ENCODE measurements at places on chromosomes 1 and 21.

DNA sequence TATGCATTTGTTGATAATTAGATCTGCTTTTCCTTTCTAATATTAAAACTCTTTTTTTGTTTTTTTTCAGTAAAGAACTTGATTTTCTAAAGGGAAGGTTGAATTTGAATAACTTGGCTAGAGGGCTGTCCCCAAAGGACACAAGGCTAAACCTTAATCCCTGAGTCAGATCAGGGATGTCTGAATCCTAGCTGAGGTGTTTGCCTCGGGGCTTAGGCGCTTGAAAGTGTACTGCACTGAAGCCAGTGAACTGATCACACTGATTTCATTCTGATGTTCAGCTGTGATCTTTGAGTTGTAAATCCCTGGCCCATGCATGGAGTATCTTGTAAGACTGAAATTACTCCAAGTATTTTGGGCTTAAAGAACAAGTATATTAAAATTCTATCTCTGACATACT, 42.8 kb downstream of the MTR start:
- no peak for DNase-seq

DNA sequence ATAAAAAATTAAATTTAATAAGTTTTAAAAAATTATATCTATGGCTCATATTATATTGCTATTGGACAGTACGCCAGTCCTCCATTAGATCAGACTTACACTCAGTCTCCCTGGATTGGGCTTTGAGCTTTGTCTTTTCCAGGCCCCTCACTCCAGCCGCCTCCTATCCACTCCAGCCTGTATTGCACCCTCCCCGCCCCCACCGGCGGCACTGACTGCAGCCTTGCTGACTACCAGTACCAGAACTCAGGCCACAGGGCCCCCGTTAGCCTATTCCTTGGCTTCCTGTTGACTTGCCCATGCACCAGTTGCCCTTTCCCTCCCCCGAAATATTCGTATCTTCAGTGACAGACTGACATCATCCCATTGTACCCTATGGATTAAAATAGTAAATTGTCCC, 127.9 kb downstream of the CSMD2 start:
- DNase-seq, result no peak

- no peak for DNase-seq
Measured at GRCh38 chr1:110873856-110874255, 908 bp downstream of the CD53 start.

DNA sequence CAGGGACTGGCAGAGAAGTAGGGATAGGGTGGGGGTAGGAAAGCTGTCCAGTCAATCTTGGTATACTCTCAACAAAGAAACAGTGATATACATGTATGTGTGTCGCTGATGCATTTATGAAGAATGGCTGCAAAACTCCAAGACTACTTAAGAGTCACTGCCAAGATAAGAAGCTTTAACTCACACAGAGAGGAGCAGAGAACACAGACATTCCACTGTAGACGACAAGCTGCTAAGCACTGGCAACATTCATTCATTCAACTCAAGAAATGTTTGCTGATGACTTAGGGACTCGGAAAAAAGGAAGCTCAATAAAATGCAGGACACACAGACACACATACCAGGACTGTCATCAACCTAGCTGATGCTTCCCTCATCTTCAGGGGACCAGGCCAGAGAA, 5.5 kb downstream of the CTNNBIP1 start:
- no peak for DNase-seq

DNA sequence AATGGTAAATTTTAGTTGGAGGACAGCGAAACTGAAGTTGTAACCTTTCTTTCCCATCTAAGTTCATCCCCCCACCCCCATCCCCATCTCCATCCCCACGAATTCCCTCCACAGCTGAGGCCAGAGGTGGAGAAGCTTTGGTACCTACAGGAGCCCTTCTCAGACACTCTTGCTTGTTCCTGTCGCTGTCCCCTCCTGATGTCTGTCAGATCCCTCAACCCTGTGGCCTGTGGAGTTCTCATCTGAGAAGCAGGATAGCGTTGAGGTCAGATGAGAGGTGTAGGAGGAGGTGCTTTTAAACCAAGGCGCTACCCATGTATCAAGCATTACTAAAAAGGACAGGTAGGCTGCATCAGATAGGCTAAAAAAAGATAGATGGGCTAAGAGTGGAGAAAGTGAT, 769 bp downstream of the NTPCR start:
- DNase-seq, result no peak

- DNase-seq, result no peak
Measured at GRCh38 chr1:78047631-78048030, 1.9 kb downstream of the GIPC2 start.

- no peak for DNase-seq
Measured at GRCh38 chr1:66290761-66291530, 243.0 kb upstream of the SGIP1 start.

DNA sequence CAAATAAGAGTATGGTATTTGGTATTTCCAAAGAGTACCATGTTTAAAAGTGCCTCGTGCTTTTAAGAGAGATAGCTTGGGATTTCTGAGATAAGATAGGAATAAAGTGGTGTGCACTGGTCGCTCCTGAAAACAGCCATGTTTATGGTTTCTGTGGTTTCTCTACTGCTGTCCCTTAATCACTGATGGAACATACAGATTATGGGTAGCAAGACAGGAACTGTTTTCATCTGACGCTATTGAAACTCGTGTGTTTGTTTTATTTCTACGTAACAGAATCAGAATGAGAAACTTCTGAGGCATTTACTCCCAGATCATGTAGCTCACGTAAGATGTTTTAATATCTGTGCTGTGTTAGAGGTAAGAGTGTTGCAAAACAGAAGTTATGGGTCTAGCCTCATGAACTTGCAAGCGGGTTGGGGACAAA, 126.0 kb downstream of the KIAA0319L start:
- DNase-seq, result no peak

DNA sequence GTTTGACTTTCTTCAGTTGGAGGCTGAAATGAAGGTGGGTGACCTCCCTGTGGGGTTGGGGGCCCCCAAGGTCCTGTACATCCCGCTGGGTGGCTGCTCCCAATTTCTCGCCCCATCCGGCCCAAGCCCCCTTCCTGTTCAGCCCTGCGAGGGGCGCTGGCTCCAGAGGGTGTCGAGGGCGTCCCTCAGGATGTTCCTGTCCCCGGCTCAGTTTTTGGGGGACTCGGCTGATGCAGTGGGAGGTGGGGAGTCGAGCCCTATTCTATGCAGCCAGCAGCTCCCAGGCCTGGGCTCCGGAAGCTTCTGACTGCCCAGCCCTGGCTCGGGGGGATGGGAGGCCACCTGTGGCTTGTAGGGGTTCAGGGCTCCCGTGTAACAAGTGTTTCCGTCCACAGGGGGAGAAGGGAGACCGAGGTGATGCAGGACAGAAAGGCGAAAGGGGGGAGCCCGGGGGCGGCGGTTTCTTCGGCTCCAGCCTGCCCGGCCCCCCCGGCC, 38.2 kb downstream of the SLC19A1 start:
- no peak for DNase-seq

- no peak for DNase-seq
Measured at GRCh38 chr1:27361553-27361952, 5.2 kb downstream of the MAP3K6 start.

DNA sequence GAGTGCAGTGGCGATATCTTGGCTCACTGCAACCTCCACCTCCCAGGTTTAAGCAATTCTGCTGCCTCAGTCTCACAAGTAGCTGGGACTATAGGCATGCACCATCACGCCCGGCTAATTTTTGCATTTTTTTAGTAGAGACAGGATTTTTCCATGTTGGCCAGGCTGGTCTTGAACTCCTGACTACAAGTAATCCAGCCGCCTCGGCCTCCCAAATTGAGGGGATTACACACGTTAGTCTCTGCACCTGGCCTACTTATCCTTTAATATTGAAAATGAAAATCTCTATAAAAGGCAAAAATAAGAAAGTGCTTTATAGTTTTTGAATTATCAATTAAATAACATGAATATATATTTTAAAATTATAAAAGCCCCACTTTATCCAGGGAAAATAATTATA, 190.6 kb downstream of the DPYD start:
- DNase-seq, result no peak

DNA sequence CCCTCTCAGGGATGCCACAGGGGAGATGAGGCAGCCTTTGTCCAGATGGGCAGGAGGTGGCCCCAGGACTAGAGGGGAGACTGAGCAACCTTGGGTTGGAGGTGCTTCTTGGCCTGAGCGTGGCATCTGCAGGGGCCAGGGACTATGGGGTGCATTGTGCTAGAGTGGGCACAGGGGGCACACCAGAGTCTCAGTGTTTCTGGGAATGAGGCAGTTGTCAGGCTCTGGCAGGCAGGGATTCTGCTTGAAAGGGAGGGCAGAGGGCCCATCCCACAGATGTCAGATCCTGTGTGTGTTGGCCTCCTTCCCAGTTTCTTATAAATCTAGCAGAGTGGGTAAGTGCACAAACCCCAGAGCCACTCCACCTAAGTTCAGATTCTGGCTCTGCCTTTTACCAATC, 13.7 kb downstream of the LGR6 start:
- DNase-seq, result no peak

DNA sequence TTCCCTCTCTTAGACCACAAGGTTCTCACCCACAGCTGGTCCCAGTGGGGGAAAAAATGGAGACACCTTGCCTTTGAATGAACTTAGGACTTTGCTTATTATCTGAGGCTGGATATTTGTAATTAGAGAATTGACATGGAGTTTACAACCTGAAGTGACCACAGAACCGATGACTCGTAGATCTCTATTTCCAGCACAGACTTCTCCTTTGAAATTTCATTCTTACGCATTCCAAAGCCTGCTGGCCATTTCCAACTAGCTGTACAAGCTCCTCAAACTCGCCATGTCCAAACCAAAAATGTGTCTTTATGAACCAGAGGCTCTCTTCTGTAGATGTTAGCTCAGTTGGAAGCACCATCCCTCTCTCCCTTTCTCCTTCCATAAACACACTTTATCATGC, 12.0 kb downstream of the RAB7B start:
- DNase-seq, result no peak

DNA sequence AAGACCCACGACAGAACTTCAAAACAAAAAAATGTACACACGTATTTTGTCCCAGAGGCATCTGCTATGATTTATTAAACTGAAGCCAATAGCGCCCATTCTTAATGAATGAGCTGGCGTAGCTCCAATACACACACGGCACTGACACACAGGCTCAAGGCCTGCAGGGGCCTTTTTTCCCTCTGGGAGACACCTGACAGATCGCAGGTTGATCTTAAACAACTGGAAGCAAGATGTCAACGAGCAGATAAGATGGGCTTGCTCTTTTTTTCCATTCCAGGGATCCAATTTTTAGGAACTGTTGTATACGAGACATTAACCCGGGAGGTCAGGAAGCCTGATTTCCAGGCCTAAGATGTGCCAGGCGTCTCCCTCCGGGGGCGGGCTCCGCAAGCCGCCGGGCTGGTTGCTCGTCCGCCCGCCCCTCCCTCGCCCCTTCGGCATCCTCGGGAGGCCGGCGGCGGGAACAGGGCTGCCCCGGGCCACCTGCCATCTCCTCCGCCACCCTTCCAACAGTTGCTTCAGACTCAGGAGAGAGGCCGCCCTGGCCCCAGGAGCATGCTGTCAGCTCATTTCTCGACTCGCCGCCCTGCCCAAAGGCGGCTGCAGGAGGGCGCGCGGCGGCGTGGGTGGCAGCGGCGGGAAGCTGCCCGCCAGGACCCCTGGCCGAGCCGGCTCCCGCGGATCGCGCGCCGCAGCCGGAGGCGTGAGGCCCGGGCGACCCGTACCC, 735 bp downstream of the TTC13 start:
- DNase-seq, result no peak

- DNase-seq, result no peak
Measured at GRCh38 chr1:190138266-190138665, 339.4 kb downstream of the BRINP3 start.

GRCh38 chr1:48681476-48682305, 95.0 kb downstream of the BEND5 start:
- DNase-seq, result no peak

GRCh38 chr1:3902111-3902511, 2.0 kb upstream of the C1orf174 start:
- DNase-seq, result no peak

DNA sequence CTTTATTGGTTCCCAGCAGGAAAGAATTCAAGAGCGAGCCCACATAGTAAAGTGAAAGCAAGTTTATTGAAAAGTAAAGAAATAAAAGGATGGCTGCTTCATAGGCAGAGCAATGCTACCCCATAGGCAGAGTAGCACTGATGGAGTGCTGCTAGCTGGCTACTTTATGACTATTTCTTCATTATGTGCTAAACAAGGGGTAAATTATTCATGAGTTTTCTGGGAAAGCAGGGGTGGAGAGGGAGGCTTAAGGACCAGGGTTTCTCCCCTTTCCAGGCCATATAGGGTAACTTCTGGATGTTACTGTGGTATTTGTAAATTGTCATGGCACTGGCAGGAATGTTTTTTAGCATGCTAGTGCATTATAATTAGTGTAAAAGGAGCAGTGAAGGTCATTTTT, 1271.4 kb downstream of the KCNT2 start:
- DNase-seq, result no peak

- no peak for DNase-seq
Measured at GRCh38 chr1:225253784-225254183, 174.1 kb downstream of the LBR start.

DNA sequence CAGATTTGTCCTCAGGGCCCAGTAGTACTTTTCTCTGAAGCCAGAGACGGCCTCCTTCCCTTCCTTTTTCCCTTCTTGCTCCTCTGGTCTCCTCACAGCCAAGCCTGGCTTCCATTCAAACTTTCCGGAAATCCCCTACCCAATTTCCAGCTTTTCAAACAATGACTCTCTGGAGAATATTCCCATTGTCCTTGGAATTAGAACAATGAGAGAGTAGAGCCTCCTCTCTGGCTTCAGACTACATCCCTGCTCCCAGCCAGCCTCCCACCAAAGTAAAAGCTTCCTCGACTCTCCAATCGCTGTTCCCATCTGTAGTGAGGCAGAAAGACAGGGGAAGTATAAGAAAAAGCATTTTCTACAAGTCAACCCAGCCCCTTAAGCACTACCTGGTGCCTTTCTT, 77.7 kb upstream of the SOX13 start:
- DNase-seq, result no peak

- DNase-seq, result no peak
Measured at GRCh38 chr1:76048219-76048618, 26.3 kb upstream of the ST6GALNAC3 start.

GRCh38 chr1:171107262-171107940, 16.7 kb downstream of the FMO3 start:
- DNase-seq, result no peak

GRCh38 chr1:16026723-16027484, 5.1 kb downstream of the CLCNKA start:
- no peak for DNase-seq

DNA sequence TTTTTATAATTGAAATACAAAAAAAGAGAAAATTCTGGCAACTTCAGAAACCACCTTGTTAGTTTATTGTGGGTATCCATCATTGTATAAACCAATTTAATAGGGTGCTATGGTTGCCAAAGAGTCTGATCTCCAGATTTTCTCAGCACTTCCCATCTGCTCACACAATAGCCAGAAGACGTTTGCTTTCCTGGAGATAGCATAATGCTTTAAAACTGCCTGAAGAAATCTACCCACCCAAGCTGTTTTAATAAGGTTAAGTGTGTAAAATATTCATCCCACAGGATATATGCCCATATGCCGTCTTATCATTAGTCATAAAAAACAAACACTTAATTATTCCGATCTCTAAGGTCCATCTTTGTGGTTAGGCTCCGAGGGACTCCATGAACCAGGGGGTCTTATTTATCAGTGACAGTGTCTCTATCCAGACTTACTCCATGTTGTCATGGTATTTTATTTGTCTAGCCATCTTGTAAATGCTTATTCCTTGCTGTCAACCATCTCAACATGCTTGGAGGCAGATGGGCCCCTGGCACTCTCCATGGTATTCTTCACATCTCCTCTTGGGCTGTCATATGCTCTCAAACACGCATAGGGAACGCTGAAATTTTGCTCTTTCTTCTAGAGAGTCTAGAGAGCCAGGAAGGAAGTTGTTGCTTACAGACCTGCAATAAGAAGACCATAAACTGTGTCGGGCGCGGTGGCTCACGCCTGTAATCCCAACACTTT, 58.5 kb downstream of the MAP10 start:
- no peak for DNase-seq
